ENCODE measurements at places on chromosomes 12 and 14.

DNA sequence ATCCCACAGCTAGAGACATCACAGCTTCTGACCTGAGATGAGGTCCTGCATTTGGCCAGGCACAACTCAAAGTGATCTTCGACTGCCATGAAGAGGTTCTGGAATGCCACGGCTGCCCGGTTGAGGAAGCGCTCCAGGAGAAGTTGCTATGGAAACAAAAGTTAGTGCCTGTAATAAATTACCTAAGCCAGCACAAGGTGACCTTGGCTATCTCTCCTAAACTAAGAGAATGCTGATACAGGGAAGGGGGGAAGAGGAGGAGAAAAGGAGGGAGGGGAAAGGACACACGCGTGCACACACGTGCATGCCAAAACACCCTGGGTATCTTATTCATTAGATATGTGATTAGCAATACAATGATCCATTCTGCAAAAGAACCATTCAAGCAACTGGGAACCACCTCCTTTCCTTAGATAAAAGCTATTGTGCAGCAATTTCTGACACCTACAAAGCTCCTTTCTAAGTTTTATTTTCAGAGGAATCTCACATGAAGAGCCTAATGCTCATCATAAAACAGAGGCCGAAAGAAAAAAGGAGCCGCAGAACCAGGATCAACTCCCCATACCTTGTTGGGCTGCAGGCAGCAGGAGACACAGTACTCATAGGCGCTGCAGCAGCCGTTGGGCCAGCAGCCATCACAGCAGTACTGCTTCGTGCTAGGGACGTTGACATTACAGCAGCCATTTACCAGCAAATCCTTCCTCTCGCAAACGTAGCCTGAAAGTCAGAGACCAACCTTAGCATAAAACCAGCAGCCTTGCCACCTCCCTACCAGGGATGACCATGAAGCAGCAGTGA lies 17.9 kb downstream of the SPRING1 start:
- DNase-seq = no peak

DNA sequence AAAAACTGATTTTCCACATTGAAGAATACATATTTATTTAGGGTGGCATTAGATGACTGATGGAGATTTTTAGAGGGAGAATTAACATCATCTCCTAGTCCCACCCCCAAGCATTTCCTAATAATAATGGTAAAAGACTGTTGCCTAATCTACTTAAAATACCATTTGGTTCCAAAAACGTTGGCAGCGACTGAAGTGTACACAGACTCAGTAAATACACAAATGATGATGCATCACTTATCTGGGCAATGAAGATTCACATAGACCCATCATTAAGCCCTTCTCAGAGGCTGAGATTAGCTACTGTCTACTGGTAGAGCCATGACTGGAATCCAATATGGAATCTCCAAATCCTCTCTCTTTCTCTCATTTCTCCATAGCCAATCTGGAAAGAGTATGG lies 18.2 kb downstream of the RTN1 start:
- DNase-seq = peak; percentile 34

DNA sequence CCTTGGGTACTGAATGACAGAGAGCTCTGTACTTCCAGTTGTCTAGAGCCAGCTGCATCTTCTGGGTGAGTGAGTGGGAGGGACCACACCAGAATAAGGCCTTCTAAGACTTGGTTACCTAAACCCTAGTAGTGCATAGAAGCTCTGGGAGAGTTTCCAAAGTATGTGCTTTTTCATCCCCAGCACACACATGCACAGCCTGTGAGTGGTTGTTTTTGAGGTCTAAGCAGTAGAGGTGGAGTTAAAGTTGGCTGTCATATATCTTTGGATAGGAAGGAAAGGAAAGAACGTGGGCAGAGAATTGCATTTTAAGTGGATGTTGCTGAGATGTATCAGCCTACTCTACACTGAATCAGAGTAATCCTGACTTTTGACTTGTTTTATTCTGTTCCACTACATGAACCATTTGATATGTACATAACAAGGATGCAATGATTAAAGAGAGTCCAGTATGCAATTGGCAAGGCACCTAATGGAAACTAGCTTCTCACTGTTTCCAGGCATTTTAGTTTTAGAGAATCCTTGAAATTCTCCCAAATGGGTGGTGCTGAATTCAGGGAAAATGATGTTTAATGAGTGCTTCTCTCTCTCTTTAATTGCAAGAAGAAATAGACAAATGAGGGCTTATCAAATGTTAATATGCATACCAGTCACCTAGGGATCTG lies 51.8 kb upstream of the PRICKLE1 start:
- DNase-seq = no peak

- no peak for DNase-seq
Measured at GRCh38 chr12:47078733-47079467, 521 bp upstream of the PCED1B start.

DNA sequence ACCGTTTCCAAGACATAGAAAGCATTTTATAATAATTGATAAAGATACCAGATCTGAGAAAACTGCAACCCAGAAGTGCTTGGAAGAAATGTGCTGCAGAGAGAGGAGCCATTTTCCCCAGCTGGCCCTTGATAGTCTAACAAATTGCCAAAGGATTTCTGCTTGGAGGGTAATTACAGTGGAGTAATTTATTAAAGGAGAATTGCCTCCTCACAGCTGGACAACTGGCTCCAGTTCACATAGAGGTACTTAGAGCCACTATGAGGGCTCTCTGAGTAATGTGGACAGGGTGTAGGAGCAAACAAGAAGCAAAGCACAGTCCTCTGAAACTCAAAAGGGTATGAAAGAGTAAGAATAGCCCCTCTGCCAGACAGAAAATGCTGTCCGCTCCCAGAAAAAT lies 335.6 kb downstream of the SYT1 start:
- no peak for DNase-seq

DNA sequence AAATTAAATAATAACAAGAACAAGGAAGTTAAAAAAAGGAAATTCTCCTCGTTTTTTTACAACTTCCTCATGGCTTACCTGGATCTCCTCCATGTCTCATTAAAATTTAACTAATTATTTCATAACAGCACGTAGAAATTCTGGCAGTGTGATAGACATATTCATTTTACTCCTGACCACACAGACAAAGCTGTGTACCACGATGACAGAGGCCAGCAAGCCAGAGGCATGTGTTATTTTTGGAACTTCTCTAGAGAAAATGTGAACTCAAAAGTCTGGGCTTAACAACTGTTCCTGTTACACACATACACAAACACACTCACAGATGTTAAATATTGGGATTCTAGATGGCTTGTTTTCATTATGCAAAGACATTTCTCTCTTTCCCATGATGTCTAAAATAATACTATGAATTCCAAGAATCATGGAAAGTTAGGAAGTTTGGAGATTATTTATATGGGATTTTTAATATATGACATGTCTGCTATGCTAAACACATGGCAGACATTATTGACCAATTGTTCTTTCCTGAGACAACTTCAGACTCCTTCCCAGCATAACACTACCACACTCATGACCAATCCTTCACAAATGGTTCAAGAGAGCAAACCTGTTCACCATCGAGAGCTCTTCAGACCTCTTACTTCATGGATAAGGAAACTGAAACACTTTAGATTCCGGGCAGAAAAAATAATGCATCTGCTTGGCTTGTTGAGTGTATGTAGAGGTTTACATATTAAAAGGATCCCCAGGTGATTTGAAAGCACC lies 158.7 kb downstream of the DACT1 start:
- DNase-seq = no peak

All from NCI-H1930 (cell line).